AG09309 (cell line): ENCODE measurements at places on chromosomes 7 and 10.

DNA sequence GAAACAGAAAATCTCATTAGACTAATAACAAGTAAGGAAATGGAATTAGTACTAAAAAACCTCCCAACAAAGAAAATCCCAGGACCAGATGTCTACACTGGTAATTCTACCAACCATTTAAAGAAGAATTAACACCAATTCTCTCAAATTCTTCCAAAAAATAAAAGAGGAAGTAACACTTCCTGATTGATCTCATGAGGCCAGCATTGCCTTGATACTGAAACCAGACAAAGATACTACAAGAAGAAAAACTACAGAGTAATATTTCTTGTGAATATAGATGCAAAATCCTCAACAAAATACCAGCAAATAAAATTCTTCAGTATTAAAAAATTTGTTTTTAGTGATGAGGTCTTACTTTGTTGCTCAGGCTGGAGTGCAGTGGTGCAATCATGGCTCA, 21.3 kb downstream of the GCK start:
- no peak for DNase-seq

GRCh38 chr10:130233035-130233360, 96.8 kb downstream of the GLRX3 start:
- no peak for DNase-seq

GRCh38 chr10:30531751-30532530, 97.6 kb downstream of the LYZL2 start:
- no peak for DNase-seq

GRCh38 chr7:143988976-143989745, 11.0 kb upstream of the OR6B1 start:
- DNase-seq, result no peak

- no peak for DNase-seq
Observed at GRCh38 chr10:71280216-71280615, 38.8 kb upstream of the SLC29A3 start.

DNA sequence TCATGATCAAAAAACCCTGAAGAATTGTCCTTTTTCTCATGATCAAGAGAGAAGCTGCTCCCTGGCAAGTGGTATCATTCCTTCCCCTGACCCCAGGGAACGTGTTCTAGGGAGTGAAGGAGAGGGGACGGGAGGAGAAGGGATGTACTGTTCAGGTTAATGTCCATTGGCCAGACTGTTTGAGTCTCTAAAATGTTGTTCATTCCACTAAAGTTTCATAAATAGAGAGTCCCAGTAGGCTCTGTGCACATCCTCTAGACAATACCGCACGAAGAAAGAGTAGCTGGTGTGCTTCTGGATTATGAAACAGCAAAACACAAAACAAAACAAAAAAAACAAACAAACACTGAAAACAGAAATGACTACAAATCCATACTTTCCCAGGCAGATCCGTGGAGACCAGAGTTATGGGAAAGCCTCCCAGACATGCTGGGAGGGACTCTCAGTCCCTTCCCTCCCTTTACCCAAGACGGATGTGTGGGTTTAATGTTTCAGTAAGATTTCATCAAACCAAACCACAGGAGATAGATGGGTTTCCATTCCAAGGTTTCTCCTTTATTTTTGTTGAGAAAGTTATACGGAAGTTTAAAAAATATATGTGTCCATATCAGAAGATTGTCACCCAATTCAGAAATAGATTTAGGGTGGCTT, 66.5 kb upstream of the TNS3 start:
- no peak for DNase-seq

- DNase-seq, result no peak
Observed at GRCh38 chr10:124022066-124022465, 71.3 kb downstream of the CHST15 start.

GRCh38 chr10:9003122-9003521, 948.6 kb downstream of the GATA3 start:
- DNase-seq, result no peak

DNA sequence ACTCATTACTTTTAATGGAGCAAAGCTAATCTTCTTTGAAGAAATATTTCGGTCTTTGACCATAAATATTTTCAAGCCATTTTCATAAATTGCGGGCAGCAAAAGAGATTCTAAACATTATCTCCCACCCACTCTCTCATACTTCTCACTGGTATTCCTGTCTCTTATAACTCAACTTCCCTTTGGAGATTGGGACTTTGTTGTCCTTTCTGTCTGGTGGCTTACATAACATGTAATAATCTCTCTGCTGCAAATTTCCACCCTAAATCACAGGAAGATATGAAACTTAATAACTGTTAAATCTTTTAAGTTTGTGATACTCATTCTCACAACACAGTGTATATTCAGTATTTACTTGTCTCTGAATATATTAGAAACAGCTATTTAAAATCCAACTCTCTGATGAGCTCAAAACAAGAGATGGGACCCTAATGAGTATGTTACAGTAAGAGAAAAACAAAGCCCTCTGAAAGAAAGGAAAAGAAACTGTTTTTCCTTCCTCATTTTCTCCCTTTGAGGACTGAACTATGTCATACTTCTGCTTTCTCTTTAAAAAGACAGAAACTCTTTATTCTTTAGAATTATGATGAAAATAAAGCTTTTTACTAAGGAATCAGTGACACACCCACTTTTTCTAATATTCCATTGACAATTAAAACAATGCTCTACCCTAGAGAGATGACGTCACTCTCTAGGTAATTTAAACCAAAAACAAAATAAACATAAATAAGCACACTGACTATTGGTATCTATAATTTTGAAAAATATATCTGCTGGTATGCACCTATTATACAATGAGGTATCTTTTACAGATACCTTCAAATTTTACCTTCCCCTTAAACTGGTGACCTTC, 14.7 kb downstream of the CALCR start:
- DNase-seq, result no peak

GRCh38 chr10:26642896-26643653, 54.4 kb upstream of the PDSS1 start:
- no peak for DNase-seq

DNA sequence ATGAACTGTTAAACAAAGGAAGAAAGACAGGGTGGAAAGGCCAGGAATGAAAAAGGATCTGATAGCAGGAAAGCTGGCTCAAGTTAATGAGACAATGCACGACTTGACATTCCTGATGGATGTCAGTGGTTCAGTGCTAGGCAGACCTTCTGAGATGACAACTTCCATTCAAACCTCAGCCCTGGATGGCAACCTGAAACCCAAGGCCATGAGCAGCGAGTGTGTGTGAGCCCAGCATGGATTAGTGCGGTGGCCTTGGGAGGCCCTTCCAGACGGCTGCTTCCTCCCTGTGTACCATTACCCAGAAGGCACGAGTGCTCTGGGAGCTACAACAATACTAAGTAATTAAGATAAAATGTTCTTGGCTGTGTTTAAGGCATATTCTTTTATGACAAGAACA, 18.8 kb downstream of the TRIL start:
- DNase-seq, result no peak

- no peak for DNase-seq
Observed at GRCh38 chr7:35748371-35748770, 52.5 kb upstream of the SEPTIN7 start.
